ENCODE measurements at places on chromosomes 13 and 19. TPM values are rescaled to one million over a fixed set of nuclear protein-coding genes. Genes with fewer than 3 reads are reported as not detected.

Gene ADAMTS10
- 6.4 TPM for total RNA-seq

Gene GSX1
- total RNA-seq = not detected

Gene GRIN2D
- total RNA-seq = 0.45 TPM

Gene MEIS3
- 43.2 TPM for total RNA-seq

Gene NALCN
- total RNA-seq = 0.70 TPM

Gene RXFP2
- total RNA-seq = not detected

Gene CRX
- not detected for total RNA-seq

GRCh38 chr19:18666317-18666716 is 17.2 kb upstream of the CRTC1 start:
- peaks cover 7% of the 10 kb centered on the region for H3K36me3 ChIP-seq
- no peak overlapping the region for H3K4me3 ChIP-seq
- H3K4me1 ChIP-seq = peaks cover 7% of the 10 kb centered on the region
- no peak overlapping the region for H3K27ac ChIP-seq
- no peaks in the 10 kb centered on the region for H3K27me3 ChIP-seq

- H3K4me1 ChIP-seq = peaks cover 4% of the 10 kb centered on the region
- H3K27me3 ChIP-seq = no peaks in the 10 kb centered on the region
- no peak for DNase-seq
- peaks cover 38% of the 10 kb centered on the region for H3K36me3 ChIP-seq
- H3K27ac ChIP-seq = no peak overlapping the region
These were observed 61.9 kb downstream of the WASF3 start for GRCh38 chr13:26619358-26619757.

- DNase-seq = no peak
- peaks cover 8% of the 10 kb centered on the region for H3K4me1 ChIP-seq
- no peaks in the 10 kb centered on the region for H3K27me3 ChIP-seq
- no peaks in the 10 kb centered on the region for H3K36me3 ChIP-seq
- no peak overlapping the region for H3K4me3 ChIP-seq
These were observed 172.8 kb downstream of the NHLRC3 start for GRCh38 chr13:39210961-39211534.

- H3K36me3 ChIP-seq = peaks cover 3% of the 10 kb centered on the region
- H3K4me3 ChIP-seq = no peak overlapping the region
- H3K4me1 ChIP-seq = no peaks in the 10 kb centered on the region
- no peak for DNase-seq
- H3K27ac ChIP-seq = no peak overlapping the region
These were observed 42.6 kb downstream of the MRPL57 start for GRCh38 chr13:21219036-21219381.

- no peaks in the 10 kb centered on the region for H3K4me1 ChIP-seq
- DNase-seq = no peak
- H3K27me3 ChIP-seq = peaks cover 22% of the 10 kb centered on the region
- no peak overlapping the region for H3K27ac ChIP-seq
- H3K4me3 ChIP-seq = no peak overlapping the region
These were observed 16.1 kb upstream of the TNFSF14 start for GRCh38 chr19:6685962-6686627.

GRCh38 chr13:42769650-42770049 is 11.7 kb upstream of the FAM216B start:
- no peak overlapping the region for H3K27ac ChIP-seq
- H3K27me3 ChIP-seq = no peaks in the 10 kb centered on the region
- H3K4me3 ChIP-seq = no peak overlapping the region
- DNase-seq = no peak
- no peaks in the 10 kb centered on the region for H3K4me1 ChIP-seq

DNA sequence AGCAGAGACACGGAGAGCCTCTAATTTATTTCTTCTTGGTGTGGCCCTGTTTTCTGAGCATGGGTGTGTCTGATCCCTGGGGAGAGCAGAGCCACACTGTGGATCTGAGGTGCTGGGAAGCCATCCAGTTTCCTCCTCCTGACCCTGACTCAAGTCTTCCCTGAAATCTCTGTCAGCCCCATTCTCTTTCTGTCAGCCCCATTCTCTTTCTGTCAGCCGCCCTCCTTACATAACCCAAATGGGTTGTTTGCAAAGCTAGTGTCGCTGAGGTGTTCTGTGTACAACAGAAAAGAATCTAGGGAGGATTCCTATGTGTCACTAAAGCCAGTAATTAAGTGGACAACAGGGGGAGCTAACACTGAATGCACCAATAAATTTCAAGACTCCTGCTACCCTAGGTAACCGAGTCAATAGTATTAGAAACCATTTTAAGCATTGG is 50.2 kb downstream of the LRCH1 start:
- H3K4me1 ChIP-seq = peaks cover 69% of the 10 kb centered on the region
- no peak overlapping the region for H3K4me3 ChIP-seq
- H3K27me3 ChIP-seq = no peaks in the 10 kb centered on the region
- peaks cover 10% of the 10 kb centered on the region for H3K36me3 ChIP-seq
- no peak for DNase-seq
- no peak overlapping the region for H3K27ac ChIP-seq

DNA sequence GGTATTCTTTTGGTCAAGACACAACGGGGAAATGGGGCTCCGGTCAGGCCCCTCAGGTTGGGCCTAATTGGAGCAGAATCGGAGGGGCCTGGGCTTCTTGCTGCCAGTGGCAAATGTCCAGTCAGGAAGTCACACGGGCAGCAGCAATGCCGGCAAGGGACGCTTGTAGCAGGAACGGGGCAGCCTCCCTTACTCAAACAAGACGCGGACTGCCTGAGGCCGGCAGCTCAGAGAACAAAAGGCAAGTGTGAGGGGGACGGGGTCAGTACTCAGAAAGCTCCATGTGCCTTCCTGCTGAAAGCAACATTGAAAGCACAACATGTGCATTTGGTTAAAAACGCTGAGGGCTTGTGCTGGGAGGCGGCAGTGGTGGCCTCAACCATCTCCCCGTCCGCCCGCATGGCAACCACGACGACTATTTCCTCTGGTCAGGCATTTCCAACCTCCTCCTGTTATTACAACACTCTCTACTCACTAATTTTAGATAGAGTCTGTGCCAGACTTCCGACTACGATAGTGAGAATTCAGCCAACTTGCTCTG is 20.5 kb upstream of the RASA3 start:
- DNase-seq = no peak
- no peaks in the 10 kb centered on the region for H3K36me3 ChIP-seq
- H3K27me3 ChIP-seq = peaks cover 24% of the 10 kb centered on the region
- peaks cover 16% of the 10 kb centered on the region for H3K4me1 ChIP-seq
- H3K4me3 ChIP-seq = no peak overlapping the region
- H3K27ac ChIP-seq = no peak overlapping the region

Data from type B pancreatic cell (in vitro differentiated cells).